ENCODE measurements at places on chromosomes 3 and 15.

DNA sequence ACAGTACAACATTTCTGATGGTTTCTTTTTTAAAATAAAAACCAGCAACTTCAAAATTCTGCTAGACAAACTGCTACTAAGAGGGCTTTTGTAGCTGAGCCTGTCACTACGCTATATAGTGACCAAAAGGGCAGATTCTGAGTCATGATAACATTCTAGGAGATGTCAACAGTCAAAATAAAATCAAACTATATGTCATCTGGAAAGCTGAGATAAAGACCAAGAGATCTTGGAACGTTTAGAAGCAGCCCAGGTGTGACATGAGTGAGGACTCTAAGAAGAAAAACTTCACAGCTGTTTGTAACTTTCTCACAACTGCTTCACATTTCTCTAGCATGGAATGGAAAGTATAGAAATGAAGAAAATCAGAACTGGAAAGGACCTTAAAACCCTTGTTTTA, 84.6 kb downstream of the FILIP1L start:
- no peak for DNase-seq

GRCh38 chr3:33839283-33839682, 40.9 kb downstream of the PDCD6IP start:
- no peak for DNase-seq

DNA sequence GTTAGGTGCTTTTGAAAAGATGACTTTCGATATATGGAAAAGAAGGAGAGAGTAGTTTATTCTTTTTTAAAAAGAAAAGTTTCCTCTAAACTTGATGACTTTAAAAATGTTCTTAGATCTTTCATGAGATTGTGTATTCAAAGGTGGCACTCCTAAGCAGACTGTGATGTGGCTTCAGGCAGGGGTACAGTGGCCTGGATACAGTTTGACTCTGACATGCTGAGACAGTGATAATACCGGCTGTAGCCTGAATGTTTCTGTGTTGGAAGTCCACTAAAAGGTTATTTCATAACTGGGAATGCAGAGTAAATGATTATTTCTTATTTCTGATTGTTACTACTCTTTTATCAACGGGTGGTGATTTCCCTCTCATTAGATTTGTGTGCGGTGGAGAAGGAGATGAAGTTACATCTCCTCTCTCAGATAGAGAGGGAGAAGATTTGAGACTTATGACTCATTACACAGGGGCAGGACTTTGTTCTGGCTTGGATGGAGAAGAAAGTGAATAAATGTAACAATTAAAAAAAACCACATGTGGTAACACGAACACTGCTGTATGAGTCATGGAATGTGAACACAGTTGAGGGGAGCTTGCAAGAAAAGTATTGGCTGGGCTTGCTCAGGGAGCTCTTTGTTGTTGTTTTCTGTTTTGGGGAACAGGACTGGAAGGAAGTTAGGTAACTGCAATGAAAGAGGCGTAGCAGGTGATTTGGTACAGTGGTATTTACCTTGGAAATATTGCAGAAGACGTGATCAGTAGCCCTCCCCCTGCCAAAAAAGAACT, 21.6 kb downstream of the SPTSSB start:
- DNase-seq = no peak

- no peak for DNase-seq
Observed at GRCh38 chr3:63705092-63705645, 52.7 kb downstream of the SNTN start.

GRCh38 chr3:118817748-118818165, 216.9 kb downstream of the IGSF11 start:
- peak; percentile 60 for DNase-seq

DNA sequence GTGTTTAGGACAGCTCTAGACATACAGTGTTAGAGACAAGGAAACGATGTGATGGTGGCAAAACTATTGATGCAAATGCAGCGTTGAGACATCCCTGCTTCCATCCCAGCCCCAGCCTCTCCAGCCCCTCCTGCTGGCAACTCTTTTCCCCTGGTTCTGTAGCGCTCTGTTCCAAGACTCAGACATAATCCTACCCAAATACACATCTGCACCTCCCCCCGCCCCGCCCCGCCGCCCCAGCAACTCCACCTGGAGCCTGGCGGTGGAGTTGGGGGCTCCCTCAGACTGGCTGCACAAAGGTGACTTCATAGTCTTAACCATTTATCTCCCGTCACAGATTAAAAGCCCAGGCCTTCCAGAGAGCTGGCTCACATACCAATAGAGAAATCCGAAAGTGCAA, 7.2 kb upstream of the SEC22A start:
- peak; percentile 82 for DNase-seq

- DNase-seq = no peak
Observed at GRCh38 chr15:42130246-42130986, 26.0 kb downstream of the PLA2G4F start.

DNA sequence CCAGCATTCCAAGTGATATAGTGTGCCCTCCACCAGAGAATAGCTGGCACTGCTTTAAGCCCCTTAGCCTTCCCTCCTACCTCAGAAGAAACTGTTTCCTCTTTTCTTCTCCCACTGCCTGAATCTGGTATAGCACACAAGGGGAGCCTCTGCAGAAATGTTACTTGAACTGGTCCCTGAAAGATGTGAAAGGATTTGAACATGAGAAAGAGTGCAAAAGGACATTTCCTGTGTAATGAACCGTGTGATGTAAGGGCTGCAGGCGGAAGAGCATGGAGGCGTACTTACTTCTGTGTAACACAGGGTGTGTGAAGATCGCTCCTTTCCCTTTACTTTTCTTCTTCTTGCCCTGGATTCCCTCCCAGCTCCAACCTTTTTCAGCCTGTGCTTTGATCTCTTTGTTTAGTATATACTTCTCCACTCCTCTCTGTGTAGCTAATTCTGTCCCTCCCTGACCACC, 8.4 kb downstream of the TMOD3 start:
- no peak for DNase-seq

- DNase-seq = no peak
Observed at GRCh38 chr3:116034086-116034485, 410.8 kb downstream of the GAP43 start.

- no peak for DNase-seq
Observed at GRCh38 chr3:177618873-177619733, 421.8 kb upstream of the TBL1XR1 start.

Data from D341Med (cell line).